ENCODE measurements at places on chromosomes 5 and 9.

DNA sequence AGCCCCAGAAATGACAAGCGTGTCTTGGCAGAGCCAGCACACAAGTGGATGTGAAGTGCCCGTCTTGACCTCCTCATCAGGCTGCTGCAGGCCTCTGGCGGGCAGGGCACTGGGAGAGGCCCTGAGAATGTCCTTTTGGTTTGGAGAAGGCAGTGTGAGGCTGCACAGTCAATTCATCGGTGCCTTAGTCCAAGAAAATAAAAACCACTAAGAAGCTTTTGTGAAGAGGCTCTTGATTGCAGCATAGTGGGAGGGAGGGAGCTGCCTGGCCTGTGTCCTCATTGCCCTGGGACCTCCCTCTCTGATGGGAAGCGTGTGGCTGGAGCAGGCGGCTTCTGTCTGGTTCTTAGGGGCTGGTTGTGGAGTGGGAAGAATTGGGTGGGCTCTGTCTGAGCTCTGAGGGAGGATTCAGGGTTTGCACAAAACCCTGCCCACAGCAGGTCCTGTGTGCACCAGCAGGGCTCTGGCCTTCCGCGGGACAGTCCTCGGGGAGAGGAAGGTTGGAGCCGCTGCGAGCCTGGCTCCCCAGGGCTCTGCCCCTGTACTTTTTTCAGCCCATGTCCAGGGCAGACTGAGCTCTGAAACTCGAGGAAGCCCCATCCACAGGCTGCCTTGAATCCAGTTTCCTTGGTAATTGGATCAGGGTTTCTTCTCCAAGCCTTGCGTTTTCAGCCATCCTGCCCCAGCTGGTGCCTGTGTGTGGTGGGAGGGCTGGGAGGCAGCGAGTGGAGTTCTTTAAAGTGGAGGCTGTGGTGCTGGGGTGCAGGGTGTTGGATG, 1.1 kb downstream of the HRCT1 start:
- no peak for DNase-seq

DNA sequence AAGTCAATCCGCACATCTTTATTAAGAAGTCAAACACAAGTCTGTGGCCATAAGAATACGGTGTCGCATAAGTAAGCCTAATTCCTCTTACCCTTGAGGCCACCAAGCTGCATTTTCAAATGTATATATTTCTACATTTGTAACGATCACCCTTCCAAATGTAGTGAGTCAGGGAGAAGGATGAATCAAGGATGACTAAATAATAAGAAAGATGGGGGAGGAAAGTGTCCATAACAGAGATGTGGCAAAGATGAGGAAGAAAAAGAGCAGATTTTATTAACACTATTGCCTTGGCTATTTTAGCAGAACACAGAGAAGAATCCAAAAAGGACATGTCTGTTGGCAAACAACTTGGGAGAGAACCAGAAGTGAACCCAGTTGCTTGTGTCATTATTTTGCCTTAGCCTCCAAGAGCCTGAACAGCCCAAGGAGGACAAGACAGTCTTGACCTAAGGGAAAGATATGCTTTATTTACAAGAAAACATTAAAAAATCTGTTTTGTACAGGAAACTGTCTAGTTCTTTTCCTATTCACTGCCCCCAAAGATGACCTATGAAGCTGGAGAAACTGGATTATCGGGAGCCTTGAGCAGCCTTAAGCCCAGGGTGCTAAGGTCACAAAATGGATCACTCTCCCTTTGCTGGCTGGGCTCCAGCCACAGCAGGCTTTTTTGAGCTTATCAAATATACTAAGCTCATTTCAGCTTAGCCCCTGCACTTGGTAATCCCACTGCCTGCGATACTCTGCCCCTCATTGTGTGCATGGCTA, 101.5 kb downstream of the PLCXD3 start:
- no peak for DNase-seq

- DNase-seq = no peak
Observed at GRCh38 chr5:179699616-179700237, 960 bp downstream of the CANX start.

DNA sequence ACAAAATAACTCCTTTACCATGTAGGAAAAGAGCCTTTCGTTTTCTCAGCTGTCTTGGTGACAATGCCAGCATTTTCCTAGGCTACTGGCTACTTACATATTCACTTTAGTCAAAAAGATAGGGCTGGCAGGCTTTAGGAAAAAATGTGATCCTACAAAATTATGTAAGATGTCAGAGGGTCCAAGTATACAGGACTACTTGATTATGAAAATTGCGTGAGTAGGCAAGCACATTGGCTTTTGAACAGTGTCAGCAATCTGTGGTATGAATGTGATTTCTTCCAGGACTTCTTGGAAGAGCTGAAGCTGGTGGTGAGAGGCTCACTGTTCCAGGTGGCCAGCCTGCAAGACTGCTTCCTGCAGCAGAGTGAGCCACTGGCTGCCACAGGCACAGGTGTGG, 22.8 kb downstream of the THBS4 start:
- DNase-seq = no peak

DNA sequence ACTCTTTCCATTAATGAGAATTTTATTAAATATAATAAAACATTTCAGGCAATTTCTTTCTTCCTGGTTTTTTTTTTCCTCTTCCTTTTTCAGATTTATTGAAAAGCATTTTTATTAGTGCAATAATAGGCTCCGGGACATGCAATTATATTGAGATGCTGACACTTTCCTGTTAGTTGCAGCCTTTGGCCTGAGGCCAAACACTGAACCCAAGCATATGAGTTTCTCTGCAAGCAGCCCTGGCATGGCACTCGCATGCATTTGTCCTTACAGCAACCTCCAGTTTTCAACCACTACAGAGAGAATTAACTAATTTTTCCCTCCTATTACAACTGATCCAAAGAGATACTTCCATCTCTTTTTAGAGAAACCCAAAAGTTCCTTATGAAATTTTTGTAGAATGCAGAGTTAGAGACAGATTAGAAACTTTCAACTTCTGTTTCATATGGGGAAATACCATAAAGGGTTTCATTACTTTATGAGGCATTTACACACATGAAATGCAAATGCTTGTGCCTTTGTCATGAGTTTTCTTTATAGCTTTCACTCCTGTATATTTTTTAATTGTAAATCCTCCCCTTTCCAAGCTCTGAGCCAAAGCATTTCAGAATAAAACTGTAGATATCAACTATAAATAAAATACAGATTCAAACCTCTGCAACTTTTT, 183.0 kb downstream of the CETN3 start:
- DNase-seq = no peak

DNA sequence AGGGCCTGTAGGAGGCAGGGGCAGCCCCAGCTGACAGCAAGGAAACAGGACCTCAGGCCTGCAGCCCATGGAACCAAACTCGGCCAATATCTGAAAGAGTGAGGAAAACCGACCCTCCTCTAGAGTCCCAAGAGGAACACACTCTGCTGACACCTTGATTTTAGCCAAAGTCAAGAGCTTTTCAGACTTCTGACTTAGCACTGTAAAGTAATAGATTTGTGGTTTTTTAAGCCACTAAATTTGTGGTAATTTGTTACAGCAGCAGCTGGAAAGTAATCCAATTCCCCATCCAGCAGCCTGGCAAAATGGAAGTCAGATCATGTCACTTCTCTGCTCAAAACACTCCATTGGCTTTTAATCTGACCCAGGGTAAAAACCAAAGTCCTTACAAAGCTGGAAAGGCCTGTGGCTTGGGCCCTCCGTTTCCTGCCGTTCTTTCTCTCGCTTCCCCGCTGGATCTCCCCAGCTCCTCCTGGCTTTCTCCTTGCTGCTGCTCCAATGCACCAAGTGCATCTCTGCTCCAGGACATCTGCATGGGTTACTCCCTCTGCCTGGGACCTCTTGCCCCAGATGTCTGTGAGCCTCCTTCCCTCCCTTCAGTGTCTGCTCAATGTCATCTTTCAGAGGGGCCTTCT, 79.0 kb downstream of the C5orf15 start:
- DNase-seq = no peak

GRCh38 chr5:171680485-171680884, 105.1 kb upstream of the SMIM23 start:
- no peak for DNase-seq

GRCh38 chr5:140542972-140543371, 4.5 kb upstream of the EIF4EBP3 start:
- no peak for DNase-seq

- peak; percentile 63 for DNase-seq
Observed at GRCh38 chr9:75001719-75002421, 26.2 kb downstream of the CARNMT1 start.
